ENCODE measurements at places on chromosomes 3 and 15. TPM values are rescaled to one million over a fixed set of nuclear protein-coding genes. Genes with fewer than 3 reads are reported as not detected.

The KBTBD12 gene
- 6.2 TPM for total RNA-seq

GRCh38 chr3:126925411-126926171 lies 57.3 kb upstream of the PLXNA1 start:
- DNase-seq: no peak

The FSIP1 gene
- 7.0 TPM for total RNA-seq

The ANKRD63 gene
- not detected for total RNA-seq

DNA sequence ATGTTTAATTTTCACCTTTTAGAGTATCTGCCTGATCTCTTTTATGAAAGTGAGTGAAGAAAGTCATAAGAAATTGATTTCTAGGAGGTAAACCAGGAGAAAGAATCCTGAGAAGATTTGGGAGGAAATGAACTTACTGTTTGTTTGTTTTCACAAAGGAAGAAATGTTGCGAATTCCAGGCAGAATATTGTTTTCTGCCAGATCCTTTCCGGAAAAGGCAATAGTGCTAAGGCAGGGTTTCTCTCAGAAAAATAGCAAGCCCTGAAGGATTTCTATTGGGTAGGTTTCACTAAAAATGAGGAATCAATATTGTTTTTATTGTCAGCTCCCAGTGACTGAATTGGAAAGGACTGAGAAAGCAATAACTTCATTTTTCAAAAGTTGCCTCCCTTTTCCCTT lies 85.7 kb upstream of the TGFBR2 start:
- no peak for DNase-seq

- DNase-seq: no peak
These were observed 748.7 kb upstream of the CFAP20DC start for GRCh38 chr3:59798372-59799086.

The EFHB gene
- total RNA-seq: not detected

All from stomach (tissue), 19 donors.